ENCODE measurements at places on chromosomes 3 and 15.
A peak's percentile ranks its signal among the peaks of the same experiment; 100 is the strongest.

- DNase-seq = no peak
These were observed 32.9 kb upstream of the P4HTM start for GRCh38 chr3:48957006-48957705.

GRCh38 chr3:187828579-187829452 is 83.5 kb upstream of the BCL6 start:
- peak; percentile 89 for DNase-seq

DNA sequence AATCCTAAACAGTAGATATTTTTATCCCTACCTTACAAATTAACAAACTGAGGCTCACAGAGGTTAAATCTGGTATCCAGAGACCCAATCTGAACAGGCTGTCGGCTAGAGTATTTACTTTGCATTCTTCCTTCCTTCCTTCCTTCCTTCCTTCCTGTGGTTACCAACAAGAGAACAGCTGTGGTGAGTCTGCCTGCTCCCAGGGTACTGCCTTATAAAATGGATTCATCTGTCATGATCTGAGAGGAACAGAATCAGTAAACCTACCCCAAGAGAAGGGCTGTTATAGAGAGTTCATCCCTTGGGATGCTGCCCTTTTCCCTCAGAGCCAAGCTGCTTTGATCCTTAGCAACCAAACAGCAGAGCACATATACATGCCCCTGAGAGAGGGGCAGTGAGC is 3.6 kb downstream of the GADL1 start:
- DNase-seq = no peak

DNA sequence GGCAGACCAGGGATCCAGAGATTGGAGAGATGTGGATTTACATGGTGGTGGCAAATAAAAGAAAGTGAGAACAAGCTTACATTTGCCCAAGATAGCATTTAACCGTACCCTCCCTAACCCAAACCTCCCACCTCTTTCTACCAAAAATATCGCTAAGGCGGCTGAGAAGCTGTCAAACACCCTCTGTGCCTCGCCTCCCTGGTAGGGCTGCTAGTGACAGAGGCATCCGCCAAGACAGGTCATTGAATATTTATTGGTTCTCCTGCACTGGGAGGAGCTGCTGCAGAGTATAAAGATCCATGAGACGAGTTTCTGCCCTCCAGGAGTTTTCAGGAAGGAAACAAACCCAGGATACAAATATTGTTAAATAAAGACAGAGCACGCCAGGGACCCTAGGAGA is 107.3 kb upstream of the TMC3 start:
- DNase-seq = no peak

- peak; percentile 80 for DNase-seq
These were observed 129.6 kb upstream of the AGBL1 start for GRCh38 chr15:85950101-85950500.

Data from OCI-LY7 (cell line).